Ascending aorta (tissue), 2 donors: ENCODE measurements at places on chromosomes 7 and 10.
A peak's percentile ranks its signal among the peaks of the same experiment; 100 is the strongest.

DNA sequence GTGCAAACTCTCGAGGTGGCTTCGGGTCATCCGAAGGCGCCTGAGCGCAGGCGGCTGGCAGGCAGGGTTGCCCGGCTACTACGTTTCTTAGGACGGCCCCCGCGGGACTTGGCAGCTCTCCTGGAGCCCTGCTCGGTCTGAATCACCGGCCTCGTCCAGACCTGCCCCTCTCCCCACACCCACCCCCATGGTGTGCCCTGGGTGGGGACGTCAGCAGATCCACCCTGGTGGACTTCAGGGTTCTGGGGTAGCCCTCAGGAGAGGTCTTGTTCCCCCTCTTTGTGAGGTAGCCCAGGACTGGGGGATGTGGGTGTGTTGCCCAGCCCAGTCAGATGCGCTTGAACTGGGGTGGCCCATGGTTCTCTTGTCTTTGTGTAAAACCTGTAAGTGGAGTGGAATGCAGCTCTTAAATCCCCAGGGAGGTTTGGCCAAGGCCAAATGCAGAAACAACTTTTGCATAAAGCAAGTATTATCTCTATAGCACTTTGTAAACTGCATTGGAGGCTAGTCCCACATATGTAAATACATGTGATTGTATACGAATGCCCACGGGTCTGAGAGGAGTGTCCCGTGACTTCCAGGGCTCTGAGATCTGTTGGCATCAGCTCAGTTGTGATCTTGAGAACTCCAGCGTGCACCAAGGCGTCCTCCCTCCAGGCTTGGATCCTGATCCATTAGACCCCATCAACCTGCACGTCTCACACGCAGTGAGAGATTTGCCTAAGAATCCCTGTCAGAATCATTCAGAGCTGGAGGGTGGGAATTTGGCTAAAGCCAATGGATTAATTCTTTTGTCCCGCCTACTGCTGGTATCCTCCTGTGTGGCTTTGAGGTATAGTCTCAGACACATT, 1.8 kb downstream of the PFKFB3 start:
- DNase-seq: peak; percentile 47

- DNase-seq: no peak
These were observed 92.2 kb upstream of the LAMB4 start for GRCh38 chr7:108222236-108222892.

GRCh38 chr10:66365686-66366085, 560.1 kb upstream of the LRRTM3 start:
- no peak for DNase-seq

GRCh38 chr10:42864575-42864974, 82.0 kb downstream of the BMS1 start:
- no peak for DNase-seq

DNA sequence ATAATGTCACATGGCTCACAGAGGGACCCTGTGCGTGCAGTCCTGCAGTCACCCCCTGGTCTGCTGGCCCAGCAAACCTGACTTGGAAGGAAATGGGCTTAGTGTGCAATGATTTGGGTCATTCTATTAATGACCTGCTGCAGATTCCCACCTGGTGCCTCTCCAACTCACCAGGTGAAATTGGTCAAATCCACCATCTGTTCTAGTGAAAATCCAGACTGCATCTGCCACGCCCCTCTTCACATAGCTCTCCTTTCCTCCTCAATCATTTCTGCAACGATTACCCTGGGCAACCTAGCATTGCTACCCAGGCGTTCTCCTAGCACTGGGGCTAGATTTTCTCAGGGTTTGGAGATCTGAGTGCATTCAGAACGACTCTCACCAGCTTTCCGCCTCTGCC, 29.4 kb downstream of the SRRM3 start:
- no peak for DNase-seq
